ENCODE measurements at places on chromosomes 12 and 14. TPM values are rescaled to one million over a fixed set of nuclear protein-coding genes. Genes with fewer than 3 reads are reported as not detected.

- no peak for DNase-seq
These were observed 1212.4 kb upstream of the TMEM132C start for GRCh38 chr12:127054531-127054930.

Gene PLEKHH1
- total RNA-seq = 4.8 TPM

GRCh38 chr12:124578445-124578844 lies 11.0 kb upstream of the NCOR2 start:
- DNase-seq = no peak

Gene AQP2
- not detected for total RNA-seq

Gene SELPLG
- total RNA-seq = 22.1 TPM

DNA sequence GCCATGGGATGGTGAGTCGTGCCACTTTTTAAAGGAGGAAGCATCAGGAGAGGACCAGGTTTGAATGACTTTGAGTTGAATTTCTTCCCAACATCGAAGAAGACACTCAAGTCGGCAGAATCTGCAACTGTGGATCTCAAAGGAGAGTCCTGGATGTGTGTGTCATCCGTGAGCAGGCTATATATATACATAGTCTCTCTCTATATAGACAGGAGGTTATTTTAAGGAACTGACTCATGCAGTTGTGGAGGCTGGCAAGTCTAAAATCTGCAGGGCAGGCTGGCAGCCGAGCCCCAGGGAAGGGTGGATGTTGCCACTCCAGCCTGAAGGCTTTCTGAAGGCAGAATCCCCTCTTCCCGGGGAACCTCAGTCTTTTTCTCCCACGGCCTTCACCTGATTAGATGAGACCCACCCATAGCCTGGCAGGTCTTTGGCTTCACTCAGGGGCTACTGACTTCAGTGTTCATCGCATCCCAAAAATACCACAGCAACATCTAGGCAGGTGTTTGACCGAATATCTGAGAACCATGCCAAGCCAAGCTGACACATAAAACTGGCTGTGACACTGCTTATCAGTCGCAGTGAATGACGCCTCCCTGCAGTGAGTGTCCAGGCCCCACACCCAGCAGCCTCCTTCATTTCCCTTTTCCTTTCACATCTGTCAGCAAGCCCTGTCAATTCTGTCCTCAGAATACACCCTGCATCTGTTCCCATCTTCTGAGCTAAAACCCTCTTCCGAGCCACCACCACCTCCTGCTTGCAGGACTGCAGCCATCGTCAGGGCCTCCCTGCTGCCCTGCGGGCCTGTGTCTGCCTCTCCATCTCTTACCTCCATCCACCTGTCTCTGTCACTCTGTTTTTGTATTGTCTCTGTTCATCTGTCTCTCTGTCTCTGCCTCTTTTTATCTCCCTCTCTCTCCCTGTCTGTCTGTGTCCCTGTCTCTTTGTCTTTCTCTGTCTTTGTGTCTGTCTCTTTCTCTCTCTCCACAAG lies 54.0 kb downstream of the ZNF664 start:
- DNase-seq = no peak

GRCh38 chr12:56116267-56117081 lies at the start of gene RPL41:
RPL41 (plus strand) TSS chr12:56116633.
- peak; percentile 97 for DNase-seq

DNA sequence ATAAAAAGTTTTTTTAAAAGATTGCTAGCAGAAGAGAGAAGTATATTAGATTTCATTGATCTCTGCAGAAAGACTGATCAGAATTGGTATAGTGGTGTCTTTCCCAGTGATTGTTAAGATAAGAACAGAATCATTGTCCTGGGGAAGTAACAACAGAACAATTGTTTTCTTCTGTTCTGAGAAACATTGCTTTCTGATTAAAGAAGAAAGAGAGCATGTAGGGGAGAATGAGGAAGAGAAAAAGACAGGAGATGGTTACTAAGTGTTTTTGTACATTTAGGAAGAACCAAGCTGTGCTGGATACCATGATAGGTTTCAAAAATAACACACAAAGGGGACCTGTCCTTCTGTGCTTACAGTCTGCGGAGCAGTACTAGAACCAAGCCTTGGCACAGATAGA lies 5.0 kb downstream of the USP30 start:
- no peak for DNase-seq

Data from activated CD8-positive, alpha-beta T cell treated with anti-CD3 and anti-CD28 coated beads for 36 hours (primary cell).